ENCODE measurements at places on chromosomes 1 and 21. TPM values are rescaled to one million over a fixed set of nuclear protein-coding genes. Genes with fewer than 3 reads are reported as not detected.

Gene GUCA2B
- not detected for polyA plus RNA-seq

Gene TNFRSF18
- polyA plus RNA-seq = 0.29 TPM

Gene ANGPTL3
- polyA plus RNA-seq = 0.27 TPM

Gene DCAF6
- polyA plus RNA-seq = 63.6 TPM

Gene SLC30A7
- polyA plus RNA-seq = 16.9 TPM

Gene CFHR2
- 0.69 TPM for polyA plus RNA-seq

Gene SERINC2
- polyA plus RNA-seq = 14.4 TPM

Gene CRB1
- polyA plus RNA-seq = 0.52 TPM

Gene NBL1
- 72.3 TPM for polyA plus RNA-seq

DNA sequence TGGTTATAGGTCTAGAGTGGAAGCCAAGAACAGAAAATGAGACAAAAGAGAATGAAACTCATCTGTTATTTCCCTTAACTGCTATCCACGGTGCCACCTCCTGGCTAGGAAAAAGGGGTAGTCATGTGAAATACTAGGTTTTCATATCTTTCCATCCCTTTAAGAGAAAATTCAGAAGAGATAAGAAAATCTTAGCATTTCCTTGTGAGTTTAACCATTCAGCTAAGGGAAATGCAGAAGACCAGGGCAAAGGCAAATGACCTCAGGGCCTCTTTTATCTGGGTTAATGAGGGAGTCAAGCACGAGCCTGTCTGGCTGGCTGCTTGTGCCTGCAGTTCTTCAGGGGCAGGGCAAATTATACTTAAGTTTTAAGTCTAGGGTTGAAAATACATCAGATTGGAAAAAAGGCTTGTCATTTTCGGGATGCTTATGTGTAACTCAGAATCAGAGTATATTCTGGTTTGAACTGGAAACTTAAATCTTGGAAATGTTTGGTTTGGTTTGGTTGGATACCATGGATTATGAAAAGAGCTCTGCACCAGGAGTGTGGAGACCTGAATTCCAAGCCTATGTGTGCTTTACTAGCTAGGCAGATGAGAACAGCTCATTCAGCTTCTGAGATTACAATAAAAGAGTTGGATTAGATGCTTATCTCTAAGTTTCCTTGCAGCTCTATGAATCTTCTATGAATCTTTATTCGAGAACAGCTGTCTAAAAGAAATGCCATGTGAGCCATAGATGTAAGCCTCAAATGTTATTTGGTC lies 19.9 kb downstream of the NIBAN1 start:
- DNase-seq = no peak

GRCh38 chr1:70717656-70718055 lies 306.6 kb downstream of the CTH start:
- no peak for DNase-seq

GRCh38 chr1:245652660-245653427 lies 498.1 kb downstream of the KIF26B start:
- DNase-seq = peak; percentile 44

GRCh38 chr1:116991171-116991845 lies 10.3 kb upstream of the CD101 start:
- DNase-seq = no peak

DNA sequence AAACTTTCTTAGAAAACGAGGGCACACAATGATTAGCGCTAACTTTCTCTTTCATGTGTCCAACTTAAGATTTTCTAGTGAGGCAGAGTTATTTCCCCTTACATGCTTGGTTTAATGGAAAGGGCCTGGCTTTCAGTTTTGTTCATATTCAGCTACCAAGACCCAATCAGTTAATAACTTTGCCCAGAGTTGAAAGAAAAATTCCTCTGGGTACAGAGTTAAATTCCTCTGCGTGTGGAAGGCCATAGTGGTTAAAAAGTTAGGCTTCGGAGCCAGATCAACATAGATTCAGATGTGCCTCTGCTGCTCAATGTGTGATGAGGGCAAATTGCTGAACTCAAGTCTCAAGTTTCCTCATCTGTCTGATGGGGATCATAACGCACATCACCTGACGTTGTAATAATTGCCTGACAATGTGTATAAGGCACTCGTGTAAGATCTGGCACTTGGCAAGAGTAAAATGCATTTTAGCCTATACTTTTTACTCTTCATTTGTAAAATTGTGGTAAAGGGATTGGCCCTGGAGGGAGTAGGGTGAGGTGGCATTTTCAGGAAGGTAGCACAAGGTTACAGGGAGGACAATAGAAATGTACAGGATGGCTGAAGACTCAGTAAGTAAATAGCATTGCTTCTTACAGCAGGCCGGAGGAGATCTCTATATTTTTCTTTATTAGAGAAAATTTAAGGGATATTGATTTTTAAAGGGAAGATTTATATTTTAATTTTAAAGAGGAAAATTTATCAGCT lies 103.4 kb downstream of the ROR1 start:
- DNase-seq = no peak

DNA sequence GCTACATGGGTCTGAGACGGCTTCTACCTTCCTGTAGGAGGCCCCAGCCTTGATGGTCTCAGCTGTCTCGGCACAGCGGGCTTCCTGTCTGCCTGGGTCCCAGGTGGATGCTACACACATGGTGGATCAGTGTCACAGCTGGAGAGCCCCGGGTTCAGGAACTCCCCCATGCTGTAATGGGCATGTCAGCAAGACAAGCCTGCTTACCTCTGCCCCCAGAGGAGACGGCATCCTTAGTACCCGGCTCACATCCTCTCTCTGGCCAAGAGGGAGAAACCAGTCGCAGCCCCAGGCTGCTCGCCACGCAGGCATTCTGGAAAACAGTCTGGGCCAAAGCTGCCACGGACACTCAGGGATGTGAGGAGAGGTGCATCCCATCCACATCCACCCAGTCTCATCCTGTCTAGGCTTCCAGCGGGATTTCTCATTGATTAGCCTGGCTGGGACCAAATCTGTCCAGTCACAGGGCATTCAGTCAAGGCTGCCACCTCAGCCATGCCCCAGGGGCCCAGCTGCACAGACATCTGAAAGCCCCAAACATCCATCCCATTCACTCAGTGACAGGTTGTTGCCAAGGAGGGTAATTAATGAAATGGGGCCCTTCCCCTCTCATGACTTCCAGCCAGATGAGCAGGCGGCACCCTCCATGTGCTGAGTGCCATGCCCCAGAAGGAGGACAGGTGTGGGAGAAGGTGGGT lies 10.5 kb downstream of the SNAP47 start:
- DNase-seq = no peak

DNA sequence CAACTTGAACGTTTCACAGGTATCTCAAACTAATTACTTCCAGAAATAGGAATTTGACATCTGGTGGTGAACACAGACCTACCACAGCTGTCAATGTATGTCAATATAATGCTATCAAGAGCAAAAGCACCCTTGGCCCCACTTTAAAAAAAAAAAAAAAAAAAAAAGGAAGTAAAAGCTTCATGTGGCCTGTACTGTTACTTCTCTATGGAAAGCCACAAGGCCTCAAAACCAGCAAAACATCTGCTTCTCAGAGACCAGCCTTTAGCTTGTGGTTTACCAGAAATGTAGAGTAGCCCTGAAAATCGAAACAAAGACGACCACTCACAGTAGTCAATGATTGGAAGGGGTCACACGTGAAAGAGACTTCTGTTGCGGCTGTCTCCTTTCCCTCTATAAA lies 109.6 kb downstream of the SLC45A1 start:
- DNase-seq = no peak

DNA sequence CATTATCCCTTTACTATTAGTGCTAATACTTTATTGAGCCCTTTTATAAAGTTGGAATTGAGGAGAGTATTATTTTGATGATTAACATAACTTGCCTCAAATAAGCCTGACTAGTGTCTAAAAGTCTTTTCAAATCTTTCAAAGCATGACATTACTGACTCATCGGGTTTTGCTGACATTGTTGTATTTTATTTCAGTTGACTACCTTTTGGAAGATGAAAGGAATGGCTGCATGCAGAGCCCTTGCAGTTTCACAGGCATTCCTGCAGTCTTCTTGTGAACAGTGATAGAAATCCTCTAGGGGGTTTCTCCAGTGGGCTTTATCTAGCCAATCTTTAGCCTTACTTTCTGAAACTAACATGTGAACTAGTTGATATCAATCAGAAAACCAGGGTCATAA lies 43.0 kb upstream of the TMEM61 start:
- no peak for DNase-seq

GRCh38 chr1:22208268-22208972 lies 65.5 kb upstream of the WNT4 start:
- no peak for DNase-seq

GRCh38 chr1:204641936-204642335 lies 43.6 kb downstream of the LRRN2 start:
- DNase-seq = no peak

DNA sequence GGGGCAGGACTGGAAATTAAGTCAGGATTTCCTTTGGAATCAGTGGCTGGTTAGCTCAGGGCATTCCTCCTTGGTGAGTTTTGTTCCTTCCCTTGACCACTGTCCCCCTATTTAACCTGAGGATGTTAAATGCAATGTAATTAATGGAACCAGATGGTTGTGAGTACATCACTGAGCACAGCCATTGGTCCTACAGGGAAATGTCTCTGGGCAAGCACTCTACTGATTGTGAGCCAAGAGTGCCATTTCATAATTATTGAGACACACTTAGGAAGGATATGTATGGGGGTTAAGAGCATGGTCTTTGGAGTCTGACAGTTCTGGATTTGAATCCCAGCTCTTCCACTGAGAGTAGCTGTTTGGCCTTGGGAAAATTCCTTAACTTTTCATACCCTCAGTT lies 74.4 kb downstream of the SPAG17 start:
- no peak for DNase-seq

- peak; percentile 55 for DNase-seq
These were observed 131.3 kb upstream of the ARHGEF16 start for GRCh38 chr1:3323021-3323795.

DNA sequence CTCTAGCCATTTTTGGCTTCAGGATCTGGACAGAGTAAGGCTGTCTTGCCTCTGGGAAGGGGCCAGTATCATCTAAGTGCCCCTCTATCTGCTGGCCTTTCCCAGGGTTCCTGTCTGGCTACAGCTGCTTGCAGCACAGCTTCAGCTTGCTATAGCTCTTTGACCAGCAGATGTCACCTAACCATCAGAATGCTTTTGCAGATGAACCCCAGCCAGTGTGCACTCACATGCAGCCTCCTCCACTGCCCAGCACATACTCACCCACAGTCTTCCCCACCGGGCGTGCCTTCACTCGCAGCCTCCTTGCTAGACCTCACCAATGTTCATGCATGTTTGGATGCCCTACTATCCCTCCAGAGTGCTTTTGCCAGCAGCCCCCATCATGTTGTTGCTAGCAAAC lies 769.0 kb downstream of the BRINP3 start:
- no peak for DNase-seq

DNA sequence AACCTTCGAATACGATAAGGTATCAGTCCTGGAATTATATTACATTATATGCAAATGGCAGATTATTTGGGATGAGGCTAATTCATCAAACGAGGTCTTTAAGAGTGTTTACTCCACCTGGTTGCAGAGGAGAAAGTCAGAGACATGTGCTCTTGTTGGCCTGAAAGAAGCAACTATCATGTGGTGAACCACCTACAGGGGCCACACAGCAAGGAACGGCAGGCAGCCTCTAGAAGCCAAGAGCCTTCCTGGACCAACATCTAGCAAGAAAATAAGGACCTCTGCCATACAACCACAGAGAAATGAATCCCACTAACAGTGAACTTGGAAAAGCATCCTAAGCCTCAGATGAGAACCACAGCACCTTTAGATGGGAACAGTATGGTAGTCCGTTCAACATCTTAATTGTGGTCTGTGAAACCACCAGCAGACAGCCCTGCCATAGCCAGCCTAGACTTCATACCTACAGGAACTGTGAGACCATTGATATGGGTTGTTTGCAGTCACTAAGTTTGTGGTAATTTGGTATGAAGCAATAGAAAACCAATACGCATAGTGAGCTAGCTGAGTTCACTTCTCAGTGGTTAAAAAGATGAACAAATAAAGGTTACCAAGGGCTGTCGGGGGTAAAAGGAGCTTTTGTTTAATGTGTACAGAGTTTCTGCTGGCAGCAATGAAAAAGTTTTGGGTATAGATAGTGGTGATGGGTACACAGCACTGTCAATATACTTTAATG lies 345.7 kb upstream of the RUNX1 start:
- no peak for DNase-seq

DNA sequence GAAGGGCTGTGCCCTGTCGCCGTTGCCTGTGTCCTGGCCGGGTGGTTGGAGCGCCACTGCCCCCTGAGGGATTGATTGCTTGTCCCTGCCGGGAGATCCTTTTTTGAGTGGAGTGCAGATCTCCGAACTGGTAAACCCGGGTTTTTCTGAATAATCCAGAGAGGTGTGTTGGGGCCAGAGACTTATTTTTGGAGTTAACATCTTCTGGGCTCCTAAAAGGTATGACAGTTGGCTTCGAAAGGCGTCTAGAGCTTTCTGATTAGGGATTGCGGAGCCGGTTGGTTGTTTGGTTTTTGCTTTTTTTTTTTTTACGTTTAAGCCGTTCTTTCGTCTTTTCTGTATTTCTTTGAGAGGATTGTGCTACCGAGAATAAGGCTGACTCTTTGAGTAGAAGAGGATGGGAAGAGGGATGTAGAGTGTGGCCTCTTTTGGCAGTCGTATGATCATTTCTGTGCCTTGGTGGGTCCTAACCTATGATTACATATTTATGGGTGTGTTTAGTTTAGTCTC lies 756 bp downstream of the RLF start:
- DNase-seq = no peak

GRCh38 chr1:28439320-28439719 lies 66.5 kb upstream of the RCC1 start:
- no peak for DNase-seq

- DNase-seq = peak; percentile 59
These were observed 3.5 kb upstream of the PIGV start for GRCh38 chr1:26784023-26784871.

Data from right lung (tissue), 10 donors.